CD4-positive, alpha-beta T cell treated with Interleukin-10 for 1 hour (primary cell): ENCODE measurements at places on chromosomes 16 and 17.

GRCh38 chr17:79991924-79992648 lies 43.6 kb downstream of the TBC1D16 start:
- no peak for DNase-seq

DNA sequence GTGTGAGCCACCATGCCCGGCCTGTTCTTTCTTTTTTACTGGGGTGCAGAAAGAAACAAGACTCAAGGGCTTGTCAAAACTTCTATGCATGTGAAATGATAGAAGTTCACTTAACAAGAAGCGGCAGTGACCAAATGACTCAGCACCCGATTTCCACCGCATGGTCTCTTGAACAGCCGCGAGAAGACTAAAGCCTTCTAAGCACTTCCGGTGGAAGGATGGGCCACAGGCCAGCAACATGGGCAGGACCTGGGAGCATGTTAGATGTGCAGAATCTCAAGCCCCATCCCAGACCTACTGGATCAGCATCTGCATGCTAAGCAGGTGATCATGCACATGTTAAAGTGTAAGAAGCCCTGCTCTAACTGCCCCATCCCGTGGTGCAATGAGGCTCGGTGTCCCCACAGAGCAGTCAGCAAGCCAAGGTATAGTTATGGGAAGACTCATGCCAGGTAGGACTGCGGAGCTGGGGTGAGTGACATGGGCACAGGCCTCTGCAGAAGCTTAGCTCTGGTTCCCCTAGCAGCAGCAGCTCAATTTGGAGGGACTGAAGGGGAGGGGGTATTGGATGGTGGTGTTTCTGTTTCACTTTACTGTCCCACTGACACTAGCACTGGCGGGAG lies 88.5 kb upstream of the HNF1B start:
- DNase-seq: no peak

DNA sequence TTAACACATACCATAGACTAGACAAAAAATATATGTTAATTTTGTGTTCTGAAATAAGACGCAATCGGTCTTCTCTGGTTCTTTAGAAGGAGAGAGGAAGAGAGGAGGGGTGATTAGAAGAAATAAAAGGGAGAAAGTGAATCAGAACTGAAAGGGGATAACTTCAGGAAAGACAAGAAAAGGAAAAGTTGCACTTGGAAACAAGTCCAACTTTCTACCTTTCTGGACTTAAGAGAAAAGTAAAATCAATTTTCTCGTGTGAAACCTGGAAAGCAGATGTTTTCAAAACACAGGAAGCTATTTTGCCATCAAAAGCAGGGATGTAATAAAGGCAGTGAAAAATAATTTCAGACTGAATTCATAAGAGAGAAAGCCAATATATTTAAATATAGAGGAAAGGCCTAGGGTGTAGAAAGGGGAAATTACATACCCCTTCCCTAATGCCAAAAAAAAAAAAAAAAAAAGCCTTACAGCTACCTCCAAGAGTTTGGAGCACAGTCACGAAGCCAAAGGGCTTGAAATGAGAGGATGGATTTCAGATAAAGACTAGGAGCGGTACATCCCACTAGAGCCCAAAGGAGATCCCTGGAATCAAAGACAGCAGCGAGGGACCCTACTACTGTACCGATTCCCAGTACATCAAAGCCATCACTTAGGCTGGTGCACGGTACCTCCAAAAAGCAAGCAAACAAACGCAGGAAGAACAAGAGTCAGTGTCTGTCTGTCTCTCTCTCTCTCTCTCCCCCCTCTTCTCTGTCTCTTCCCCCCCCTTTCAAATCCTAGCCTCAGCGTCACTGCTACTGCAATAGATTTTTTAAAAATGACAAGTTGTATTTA lies 12.1 kb upstream of the ZFHX3 start:
- no peak for DNase-seq

- DNase-seq: no peak
Measured at GRCh38 chr17:82372249-82373071, 895 bp downstream of the UTS2R start.

- no peak for DNase-seq
Measured at GRCh38 chr17:76529224-76530094, 8.1 kb downstream of the CYGB start.

DNA sequence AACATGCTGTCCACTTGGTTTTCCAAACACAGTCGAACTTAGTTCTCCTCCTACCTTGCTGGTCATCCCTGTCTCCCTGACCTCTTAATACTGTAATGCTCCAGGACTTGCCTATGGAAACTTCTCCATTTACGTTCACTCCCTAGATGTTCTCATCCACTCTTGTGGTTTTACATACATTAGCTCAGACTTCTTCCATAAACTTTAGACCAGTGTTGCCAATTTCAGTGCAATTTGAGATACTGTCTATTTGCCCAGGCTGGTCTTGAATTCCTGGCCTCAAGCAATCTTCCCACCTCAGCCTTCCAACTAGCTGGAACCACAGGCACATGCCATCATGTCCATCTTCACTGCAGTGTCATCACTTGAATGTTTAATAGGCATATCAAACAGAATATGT lies 1.5 kb downstream of the MATCAP1 start:
- DNase-seq: no peak

DNA sequence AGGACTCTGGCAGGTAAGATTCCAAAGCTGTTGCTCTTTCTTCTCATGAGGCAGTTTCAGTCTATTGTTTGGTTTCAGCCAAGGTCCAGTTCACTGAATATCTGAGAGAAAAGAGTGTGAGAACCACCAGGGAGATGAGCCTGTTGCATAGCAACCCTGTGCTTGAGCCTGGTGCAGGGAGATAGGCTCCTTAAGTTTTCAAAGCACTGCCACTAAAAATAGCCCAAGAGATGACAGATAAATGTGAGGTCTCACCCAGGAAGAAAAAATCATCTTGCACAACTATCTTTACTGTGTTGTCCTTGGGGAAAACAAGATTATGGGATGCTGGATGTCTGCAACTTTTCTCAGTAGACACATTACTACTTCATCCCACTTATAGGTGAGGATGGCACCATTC lies 26.2 kb upstream of the NUDT7 start:
- DNase-seq: no peak

- DNase-seq: no peak
Measured at GRCh38 chr16:12252616-12253015, 276.1 kb downstream of the SNX29 start.

GRCh38 chr16:76577003-76577402 lies 299.8 kb downstream of the CNTNAP4 start:
- no peak for DNase-seq

GRCh38 chr17:39238311-39238972 lies 12.7 kb upstream of the STAC2 start:
- peak; percentile 90 for DNase-seq

DNA sequence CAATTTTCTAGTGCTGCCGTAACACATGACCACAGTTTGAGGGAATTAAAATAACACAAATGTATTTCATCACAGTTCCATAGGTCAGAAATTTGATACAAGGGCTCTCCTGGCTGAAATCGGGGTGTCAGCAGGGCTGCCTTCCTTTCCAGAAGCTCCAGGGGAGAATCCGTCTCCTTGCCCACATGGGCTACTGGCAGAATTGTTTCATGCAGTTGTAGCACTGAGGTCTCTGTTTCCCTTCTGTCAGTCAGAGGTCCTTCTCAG lies 20.5 kb downstream of the EIF4A3 start:
- no peak for DNase-seq

- peak; percentile 54 for DNase-seq
Measured at GRCh38 chr16:4693956-4694641, 737 bp downstream of the NUDT16L1 start.

DNA sequence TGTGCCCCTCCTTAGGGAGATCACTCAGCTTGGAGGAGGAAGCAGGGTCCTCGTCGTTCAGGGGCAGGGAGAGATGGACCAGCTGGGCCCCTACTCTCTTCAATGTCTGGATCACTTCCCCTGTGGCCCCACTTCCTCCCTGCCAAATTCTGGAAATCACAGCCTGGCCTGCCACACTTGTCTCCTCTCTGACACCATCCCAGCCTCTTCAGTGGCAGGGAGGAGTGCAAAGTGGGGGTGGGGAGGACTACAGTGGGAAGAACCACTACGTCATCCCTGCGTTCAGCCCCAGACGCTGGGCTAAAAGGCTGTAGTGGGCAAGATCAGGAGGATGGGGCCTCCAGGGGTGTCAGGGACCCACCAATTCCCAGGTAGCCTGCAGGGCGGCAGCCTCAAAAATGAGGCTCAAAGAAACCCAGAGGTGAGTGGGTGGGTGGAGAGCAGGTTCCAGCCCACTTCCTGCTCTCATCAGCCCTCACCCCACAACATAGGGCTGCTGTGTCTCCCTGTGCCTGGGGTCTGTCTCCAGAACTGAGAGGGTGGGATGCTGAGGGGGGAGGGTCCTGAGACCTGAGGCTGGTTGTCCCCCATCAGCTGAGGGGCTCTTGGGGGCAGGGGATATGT lies 25.0 kb upstream of the TAC4 start:
- DNase-seq: no peak

- no peak for DNase-seq
Measured at GRCh38 chr17:14845591-14846281, 419.4 kb downstream of the PMP22 start.

DNA sequence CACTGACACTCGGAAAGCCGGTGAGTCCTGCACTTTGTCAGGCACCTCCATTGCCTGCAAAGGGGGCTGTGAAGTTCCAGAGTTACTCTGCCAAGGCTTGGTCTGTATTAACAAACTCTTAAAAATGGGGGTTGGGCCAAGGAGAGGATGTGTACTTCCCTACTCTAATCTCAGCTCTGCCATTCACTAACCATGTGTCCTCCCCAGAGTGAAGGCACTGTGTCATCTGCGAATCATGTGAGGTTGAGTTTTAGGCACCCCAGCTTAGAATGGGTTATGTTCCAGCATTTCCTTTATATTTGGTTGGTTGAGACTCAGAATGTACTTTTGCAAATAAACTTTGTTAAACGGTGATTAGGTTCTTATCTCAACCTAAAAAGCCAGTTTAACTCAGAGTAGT lies 24.9 kb downstream of the ERCC4 start:
- DNase-seq: no peak

DNA sequence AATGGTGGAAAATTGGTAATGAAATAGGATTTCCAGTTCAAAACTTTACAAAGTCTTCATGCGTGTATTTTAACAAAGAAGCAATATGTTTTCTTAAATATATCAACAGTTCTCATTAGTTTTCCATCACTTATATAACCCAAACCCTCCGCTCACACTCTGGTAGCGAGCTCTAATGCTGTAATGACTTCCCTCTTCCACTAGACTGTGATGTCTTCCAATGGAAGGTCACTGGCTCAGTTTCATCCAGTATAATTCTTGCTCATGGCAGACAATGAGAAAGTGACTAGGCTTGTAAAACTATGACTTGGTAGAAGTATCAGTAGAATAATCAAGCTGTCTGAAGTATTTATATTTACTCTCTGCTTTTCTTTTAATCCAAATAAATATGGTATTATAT lies 32.8 kb downstream of the NETO2 start:
- DNase-seq: no peak

GRCh38 chr16:84907575-84907974 lies 87.8 kb downstream of the CRISPLD2 start:
- no peak for DNase-seq

GRCh38 chr17:51508048-51508447 lies 247.7 kb downstream of the UTP18 start:
- no peak for DNase-seq

GRCh38 chr17:40499551-40500189 lies 1.8 kb downstream of the TNS4 start:
- no peak for DNase-seq

GRCh38 chr17:75152922-75153779 lies 1.2 kb downstream of the JPT1 start:
- peak; percentile 21 for DNase-seq

DNA sequence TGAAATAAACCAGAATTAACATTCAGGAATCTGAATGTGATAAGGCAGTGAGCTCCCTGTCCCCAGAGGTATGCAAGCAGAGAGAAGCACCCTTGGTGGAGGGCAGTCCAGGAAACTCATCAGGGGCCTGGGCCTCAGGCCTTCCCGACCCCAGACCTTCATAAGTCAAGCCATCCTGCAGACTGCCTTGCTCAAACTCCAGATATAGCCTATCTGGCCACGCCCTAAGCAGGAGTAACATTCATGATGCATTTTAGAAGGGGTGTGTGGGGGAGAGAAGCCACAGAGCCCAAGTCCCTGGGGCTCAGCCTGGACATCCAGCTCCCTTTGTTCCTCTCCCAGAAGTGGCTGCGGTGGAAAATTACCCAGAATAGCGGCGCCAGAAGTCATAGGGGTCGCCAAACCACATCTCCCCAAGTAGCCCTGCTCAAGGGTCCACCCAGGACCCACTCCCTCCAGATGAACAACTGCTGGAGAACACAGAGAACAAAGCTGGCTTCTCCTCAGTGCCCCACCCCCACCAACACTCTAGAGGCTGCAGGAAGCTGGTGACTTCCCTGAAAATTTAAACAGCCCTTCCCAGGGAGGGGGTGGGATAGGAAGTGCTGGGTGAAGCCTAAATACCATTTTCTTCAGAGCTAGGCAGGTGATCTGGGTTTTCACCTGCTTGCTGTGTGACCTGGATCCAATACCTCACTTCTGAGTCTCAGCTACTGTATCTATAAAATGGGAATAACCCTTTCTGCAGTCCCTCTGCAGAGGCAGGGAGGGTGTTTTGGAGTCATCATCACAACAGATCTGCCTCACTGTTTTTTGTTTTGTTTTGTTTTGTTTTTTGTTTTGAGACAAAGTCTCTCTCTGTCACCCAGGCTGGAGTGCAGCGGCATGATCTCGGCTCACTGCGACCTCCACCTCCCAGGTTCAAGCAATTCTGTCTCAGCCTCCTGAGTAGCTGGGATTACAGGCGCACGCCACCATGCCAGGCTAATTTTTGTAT lies 1.5 kb upstream of the SREBF1 start:
- no peak for DNase-seq

GRCh38 chr16:78437352-78437968 lies 338.0 kb downstream of the WWOX start:
- peak; percentile 37 for DNase-seq

- DNase-seq: no peak
Measured at GRCh38 chr16:65537336-65537735, 415.5 kb upstream of the CDH11 start.

- peak; percentile 73 for DNase-seq
Measured at GRCh38 chr17:81481073-81481799, 31.4 kb downstream of the ACTG1 start.

- DNase-seq: no peak
Measured at GRCh38 chr17:74875977-74876593, 3.3 kb upstream of the FDXR start.

DNA sequence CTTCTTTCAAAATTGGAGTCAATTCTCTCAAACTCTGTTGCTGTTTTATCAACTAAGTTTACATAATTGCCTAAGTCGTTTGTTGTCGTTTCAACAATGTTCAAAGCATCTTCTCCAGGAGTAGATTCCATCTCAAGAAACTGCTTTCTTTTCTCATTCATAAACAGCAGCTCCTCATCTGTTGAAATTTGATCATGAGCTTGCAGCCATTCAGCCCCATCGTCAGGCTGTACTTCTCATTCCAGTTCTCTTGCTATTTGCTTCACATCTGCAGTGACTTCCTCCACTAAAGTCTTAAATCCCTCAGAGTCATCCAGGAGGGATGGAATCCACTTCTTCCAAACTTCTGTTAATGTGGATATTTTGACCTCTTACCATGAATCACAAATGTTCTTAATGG lies 230.6 kb downstream of the IRF8 start:
- no peak for DNase-seq

- no peak for DNase-seq
Measured at GRCh38 chr17:63929860-63930766, 2.0 kb downstream of the CD79B start.
